Ammon's horn (tissue), 1 donor: ENCODE measurements at places on chromosomes 5 and 9.

GRCh38 chr5:156631005-156631404, 219.1 kb upstream of the PPP1R2B start:
- no peak for DNase-seq

- no peak for DNase-seq
These were observed 75.1 kb upstream of the FAM120A start for GRCh38 chr9:93376411-93376810.

DNA sequence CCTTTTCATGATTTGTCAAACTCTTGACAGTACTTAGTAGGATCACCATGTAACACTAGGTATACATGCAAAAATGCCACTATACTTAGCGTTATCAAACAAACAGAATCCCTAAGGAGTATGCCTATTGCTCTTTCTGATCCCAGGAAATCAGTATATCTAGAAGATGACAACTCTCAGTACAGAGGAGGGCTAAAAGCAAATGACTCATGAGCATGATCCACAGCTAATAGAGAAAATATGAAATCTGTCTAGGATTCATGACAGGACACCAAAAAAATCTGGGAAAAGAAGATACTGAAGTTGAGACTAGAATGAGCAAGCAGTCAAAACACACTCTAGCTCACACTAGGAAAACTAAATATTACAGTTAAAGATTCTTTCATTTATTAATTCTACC, 89.2 kb downstream of the RAPGEF6 start:
- no peak for DNase-seq

DNA sequence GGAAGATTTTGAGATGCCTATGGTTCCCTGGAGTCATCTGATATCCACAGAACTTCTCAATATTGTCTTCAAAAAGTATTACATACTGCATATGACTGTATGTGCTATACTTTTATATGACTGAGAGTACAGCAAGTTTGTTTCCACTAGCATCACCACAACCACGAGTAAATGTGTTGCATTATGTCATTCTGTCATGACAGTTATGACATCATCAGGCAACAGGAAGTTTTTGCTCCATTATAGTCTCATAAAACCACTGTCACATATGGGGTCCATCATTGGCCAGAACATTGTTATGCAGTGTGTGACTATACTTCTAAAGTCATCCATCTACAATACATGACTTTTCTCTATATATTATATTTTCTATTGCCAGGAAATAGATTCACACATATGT, 831.7 kb downstream of the SEMA5A start:
- no peak for DNase-seq

DNA sequence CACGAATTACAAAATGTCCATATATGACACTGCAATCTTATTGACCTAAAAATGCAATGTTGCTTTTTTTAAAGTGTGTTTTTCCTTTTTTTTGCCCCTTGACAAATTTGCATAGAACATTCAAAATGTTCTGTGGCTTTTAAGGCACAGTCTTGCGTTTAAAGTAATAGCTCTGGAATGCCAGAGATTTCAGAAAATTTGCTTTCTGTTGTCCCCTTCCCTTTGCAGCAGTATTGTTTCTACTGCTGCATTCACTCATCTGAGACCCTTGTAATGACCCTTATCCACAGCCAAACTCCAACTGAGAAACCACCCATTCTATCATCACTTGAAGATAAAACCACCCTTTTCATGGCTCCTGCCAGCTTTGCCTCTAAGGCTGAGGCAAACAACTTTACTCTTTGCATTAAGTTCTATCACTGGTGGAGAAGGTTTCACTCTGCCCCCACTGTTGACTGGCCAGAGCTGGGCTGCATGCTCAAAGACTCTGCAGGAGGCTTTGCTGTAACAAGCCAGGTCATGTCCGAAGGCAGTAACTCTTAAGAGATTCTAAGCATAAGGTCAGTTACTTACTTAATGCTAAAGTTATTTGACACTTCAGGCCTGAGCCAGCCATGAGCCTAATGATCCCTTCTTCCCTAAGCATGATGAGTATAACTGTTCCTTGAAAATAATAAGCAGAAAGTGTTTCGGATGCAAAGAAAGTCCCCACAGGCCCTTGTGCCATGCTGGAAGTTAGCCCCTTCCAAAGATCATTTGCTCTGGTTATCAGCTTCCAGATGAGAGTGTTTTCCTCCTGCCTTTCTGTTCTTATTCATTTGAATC, 101.9 kb downstream of the CD180 start:
- no peak for DNase-seq

DNA sequence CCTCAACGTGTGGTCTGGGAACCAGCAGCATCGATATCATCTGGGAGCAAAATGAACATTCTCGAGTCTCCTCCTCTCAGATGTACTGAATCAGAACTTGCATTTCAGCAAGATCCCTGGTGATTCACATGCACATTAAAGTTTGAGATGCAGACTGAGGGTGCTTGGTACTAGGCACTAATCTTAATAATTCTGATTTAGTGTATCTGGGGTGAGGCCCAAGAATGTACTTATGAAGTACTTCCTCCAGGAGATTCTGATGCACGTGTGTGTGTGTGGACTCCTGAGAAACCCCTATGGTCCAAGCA, 56.2 kb upstream of the EQTN start:
- DNase-seq, result no peak

- DNase-seq, result no peak
These were observed 1.7 kb upstream of the COL15A1 start for GRCh38 chr9:98941946-98942523.

DNA sequence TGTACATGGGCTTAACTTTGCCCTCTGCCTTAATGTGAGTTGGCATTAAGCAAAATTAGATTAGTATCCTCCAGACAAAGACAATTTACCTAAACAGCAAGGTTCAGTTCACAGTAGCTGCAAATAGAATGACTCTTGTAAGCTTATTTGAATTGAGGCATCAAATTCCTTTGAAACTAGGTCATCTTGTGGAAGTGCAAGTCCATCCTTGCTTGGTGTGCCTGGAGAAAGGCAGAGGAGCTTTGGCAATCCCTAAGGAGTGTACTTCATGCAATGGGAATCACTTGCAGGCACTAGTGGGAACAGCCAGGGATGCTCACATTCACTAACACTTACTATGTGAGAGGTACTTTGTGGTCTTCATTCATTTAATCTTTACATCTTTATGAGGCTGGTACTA, 118.3 kb downstream of the DRD1 start:
- DNase-seq, result no peak

DNA sequence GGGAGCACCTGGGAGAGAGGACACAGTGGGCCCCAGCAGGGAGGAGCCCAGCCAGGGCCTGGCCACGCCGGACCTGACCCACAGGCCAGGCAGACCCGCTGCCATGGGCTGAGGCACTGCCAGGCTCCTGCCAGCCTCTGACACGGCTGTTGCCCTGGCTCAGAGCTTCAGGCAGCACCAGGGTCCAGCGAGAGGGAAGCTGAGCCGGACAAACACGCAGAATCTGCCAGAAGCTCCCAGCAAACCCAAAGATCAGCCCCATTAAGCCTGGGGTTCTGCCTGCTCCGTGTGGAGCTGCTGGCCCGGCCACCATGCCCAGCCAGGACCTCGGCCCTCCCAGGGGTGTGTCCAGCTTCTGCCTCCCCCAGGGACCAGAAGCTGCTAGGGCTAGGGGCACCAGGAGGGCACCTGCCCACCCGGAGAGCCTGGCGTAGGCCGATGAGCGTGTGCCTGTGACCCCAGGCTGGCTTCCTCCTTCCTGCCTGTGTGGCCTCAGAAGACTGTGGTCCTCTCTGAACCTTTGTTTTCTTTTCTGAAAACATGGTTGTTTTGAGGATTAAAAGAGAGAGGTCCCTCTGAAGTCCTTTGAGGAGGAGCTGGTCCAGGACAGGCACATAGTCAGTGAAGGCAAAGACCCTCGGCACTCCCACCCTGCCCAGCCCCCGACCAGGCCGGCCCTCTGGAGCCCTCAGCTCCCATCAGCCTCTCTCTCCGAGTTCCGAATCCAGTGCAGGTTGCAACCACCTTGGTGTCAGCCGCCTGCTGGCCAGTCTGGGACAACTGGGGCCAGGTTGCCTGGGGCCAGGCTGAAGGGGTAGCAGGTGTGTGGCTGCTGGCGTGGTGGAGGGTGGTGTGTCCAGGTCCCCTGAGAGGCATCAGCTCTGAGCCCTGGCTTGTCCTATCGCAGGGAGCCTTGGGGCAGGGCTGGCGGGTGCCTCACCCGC, 39.6 kb downstream of the KCNT1 start:
- DNase-seq, result no peak

DNA sequence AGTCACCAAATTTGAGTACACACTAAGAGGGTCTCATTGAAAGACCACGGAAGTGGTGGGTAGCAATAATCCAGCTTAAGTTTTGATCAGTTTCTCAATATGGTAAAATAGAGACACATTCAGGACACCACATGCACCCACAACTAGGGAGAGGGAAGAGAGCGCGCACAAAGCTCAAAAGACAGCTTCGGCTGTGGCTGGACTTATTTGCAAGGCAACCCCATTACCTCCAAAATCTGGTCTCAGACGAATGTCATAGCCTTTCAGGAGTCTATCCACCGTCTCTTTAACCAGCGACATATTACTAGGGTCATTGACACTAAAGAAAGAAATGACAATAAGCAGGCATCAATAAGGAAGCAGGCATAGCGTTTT, 443 bp downstream of the GABRB2 start:
- peak; percentile 19 for DNase-seq

DNA sequence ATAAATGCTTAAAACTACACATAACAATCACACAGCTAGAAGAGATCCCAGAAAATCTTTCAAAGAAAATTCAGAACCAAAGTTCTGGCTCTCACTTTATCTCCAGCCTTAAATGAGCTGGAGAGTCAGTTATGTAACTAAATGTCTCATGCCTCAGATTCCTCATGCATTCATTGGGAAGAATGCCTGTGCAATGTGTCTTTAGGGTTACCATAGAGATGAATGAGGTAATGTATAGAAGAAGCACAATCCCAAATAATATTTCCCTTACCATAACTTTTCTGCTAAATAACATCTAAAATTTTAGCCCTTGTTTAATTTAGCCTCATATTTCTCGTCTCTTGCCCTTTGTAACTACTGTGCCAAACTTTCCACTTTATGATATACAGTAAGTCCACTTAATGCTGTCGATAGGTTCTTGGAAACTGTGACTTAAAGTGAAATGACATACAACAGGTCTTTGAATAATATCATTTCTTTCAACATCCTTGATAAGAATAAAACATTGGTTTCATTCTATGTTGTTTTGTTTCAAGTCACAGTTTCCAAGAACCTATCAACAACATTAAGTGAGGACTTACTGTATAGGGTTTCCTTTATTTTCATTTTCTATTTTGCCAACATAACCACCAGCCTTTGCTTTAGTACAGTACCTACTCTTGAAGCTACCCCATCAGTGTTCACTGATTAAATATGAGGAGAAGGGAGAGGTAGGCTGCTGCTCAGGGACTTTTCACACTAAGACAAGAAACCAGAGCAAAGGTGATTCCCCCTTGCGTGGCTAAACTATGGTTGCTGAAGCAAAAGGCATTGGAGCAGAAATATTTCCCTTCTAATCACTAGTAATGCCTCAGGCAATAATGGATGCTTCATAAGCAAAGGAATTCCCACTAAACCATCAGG, 295.7 kb upstream of the PTGER4 start:
- no peak for DNase-seq

DNA sequence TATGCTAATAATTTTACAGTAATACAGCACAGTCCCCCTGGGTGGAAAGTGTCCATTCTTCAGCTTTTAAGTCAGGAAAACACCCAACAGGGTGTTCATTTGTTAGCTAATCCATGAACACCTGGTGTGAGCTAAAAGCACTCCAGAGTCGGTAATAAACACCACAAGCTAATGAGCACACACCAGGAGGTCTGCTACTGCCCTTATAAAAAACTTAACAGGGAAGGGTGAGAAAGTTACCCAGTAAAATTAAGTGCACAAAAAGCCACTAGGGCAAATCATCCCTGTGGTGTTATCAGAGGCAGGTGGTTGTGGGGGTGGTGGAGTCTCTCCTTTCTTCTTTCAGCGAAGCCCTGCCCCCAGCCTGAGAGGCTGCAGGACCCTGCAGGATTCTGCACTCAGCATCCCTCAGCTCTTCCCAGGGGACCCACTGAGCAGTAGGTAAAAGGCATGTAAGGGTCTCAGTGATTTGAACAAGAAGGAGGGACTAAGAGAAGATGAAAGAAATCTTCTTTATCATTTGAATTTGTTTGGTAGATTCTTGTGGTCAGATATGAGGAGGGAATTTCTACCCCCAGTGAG, 14.4 kb downstream of the GDNF start:
- DNase-seq, result no peak

GRCh38 chr5:139690803-139691629, 42.9 kb downstream of the CXXC5 start:
- no peak for DNase-seq

DNA sequence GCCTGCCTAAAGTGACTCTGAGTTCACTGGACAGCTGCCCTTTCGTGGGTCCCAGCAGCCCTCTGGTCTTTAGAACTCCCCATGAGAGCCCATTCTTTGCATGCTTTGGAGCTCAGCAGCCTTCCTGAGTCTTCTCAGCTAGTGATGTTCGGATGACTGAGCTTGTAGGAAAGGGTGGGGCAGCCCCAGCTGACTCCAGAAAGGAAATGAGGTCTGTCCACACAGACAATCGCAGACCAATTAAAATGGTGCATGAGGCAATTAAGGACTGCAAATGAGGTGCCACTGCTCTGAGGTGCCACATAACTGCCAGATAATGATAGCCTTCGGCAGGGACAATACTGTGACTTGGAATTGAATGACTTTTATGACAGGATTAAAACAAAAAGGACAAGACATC, 25.4 kb upstream of the TOMM5 start:
- DNase-seq, result no peak

GRCh38 chr9:131297903-131298302, 8.4 kb downstream of the PLPP7 start:
- no peak for DNase-seq

GRCh38 chr9:94719878-94720277, 6.6 kb upstream of the AOPEP start:
- DNase-seq, result no peak

- DNase-seq, result no peak
These were observed 417.8 kb upstream of the CTNND2 start for GRCh38 chr5:12322042-12322441.

- peak; percentile 48 for DNase-seq
These were observed 45.9 kb upstream of the JAK2 start for GRCh38 chr9:4939118-4939561.

DNA sequence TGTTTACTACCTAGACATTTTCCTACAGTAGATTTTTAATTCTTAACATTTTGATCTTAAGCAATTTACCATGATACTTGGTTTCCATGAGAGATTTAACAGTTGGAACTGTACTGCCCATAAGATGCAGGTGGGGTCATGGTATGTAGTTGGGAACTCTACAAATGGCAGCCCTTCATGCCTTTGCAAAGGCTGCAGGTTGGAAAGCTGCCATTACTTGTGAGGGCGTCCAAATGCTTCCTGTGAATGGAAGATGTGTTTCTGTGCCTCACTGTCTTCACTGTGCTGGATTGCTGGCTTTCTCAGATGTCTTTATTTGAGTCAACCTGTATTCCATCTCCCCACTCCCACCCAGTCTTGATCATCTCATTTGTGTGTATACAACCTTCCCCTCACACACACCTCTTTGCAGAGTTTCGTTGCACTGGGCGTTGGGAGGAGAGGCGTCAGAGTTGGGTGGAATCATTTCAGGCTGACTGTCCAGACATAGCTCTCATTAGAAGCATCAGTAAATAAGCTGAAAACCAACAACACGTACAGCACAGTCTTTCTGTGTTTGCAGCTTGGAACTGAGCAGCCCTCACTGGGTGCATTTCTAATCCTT, 14.8 kb upstream of the ABL1 start:
- DNase-seq, result peak; percentile 58

GRCh38 chr5:73284220-73284795, 111.3 kb downstream of the TMEM174 start:
- DNase-seq, result no peak
